Effector CD8-positive, alpha-beta T cell (primary cell): ENCODE measurements at places on chromosomes 16 and 17.

- DNase-seq: no peak
Observed at GRCh38 chr17:67602444-67602843, 115.3 kb upstream of the NOL11 start.

DNA sequence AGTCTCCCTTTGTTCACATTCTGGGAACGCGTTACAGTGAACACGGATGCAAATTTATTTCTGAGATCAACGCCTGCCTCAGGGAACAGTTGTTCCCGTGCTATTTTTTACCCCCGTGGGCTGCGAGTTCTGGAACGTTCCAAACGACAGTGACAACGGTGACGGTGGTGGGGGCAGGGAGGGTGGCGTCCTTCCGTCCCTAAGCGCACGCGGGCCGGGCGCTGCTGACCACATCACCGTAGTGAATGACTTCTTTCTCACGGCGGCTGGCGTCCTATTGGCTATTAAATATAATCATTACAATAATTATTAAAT lies 45.1 kb upstream of the SSTR5 start:
- DNase-seq: no peak

GRCh38 chr17:66268247-66268927 lies 34.0 kb upstream of the PRKCA start:
- no peak for DNase-seq

- no peak for DNase-seq
Observed at GRCh38 chr17:75418531-75418930, 13.1 kb upstream of the GRB2 start.

- DNase-seq: no peak
Observed at GRCh38 chr16:30356401-30357084, 1.4 kb upstream of the CD2BP2 start.

DNA sequence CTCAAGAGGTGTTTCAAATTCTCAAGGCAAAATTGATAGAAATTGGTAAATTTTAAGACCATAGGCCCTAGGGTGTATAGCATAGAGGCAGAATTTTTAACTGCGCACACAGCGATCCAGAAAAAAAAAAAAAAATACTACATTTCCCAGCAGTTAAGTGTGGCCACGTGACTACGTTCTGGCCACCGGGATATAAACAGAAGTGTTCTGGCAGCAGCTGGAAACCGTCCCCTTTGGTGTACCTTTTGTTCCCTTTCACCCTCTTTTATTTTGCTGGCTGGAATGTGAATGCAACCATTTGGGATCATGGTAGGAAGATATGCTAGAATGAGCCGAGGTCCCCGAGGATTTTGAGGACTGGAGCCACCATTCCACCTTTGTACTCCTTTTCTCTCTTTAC lies 52.7 kb upstream of the AKAP1 start:
- no peak for DNase-seq

- peak; percentile 71 for DNase-seq
Observed at GRCh38 chr17:77882481-77883212, 75.9 kb upstream of the TNRC6C start.

GRCh38 chr17:10048629-10049350 lies 143.7 kb upstream of the RCVRN start:
- no peak for DNase-seq

DNA sequence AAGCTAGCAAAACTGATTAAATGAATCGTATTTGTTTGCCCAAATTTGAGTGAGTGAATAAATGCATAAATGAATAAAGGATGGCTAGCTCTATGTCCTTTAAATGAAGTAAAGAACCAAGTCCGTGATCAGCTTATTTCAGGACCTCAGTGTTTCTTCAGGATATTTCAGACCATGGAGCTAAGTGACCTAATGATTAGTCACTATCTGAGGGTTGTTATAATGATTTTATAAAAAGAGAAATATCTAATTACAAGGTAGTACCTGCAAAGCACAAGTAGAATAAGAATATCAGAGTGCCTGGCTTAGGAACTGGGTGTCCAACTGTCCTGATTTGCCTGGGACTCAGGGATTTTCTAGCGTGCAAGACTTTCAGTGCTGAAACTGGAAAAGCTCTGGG lies 12.5 kb downstream of the KCNJ2 start:
- no peak for DNase-seq

DNA sequence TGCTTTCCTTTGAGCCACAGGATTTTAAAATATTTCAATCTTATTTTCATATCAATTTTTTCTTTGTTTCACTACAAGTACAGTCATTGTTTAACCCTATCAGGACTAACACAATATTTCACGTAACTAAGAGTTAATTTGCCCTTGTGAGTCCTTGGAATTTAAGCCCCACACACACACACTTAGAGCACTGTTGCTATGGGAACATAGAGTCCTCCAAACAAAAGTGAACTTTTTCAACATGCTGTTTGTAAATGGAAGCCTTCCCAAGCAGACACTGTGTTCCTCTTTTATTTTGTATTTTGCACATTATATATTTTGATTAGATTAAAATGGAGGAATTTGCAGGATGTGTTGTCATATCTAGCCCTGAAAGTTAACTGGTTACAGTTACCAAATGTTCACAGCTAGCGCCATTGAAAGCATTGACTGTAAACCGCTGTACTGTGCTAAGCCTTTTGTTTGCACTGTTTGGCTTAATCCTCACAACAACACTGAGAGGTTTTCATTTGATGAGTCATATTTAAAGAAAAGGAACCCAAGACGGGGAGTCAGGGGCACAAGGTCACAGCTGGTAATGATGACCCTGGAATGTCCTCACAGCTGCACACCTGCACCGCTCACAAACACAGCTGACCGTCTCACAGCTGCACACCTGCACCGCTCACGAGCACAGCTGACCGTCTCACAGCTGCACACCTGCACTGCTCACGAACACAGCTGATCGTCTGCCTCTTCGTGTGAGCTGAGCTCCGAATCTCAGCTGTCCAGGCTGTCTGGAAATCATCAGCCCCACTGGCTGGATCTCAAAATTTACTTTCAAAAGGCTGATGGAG lies 6.3 kb downstream of the HSBP1 start:
- no peak for DNase-seq

GRCh38 chr16:79714440-79714839 lies 113.9 kb upstream of the MAF start:
- DNase-seq: no peak

DNA sequence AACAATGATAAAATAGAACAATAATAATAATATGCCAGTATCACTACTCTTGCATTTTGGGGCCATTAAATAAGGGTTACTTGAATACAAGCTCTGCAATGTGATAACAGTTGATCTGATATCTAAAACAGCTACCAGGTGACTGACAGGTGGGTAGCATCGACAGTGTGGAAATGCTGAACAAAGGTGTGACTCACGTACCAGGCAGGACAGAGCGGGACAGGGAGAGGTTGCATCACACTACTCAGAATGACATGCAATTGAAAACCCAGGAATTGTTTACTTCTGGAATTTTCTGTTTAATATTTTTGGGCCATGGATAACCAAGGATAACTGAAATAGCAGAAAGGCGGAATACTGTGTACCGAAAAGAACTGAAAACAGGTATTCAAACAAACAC lies 15.8 kb upstream of the ZNF19 start:
- DNase-seq: no peak

GRCh38 chr17:42784811-42785592 lies 4.6 kb downstream of the WNK4 start:
- DNase-seq: no peak

- DNase-seq: no peak
Observed at GRCh38 chr17:81457917-81458555, 54.6 kb downstream of the ACTG1 start.

DNA sequence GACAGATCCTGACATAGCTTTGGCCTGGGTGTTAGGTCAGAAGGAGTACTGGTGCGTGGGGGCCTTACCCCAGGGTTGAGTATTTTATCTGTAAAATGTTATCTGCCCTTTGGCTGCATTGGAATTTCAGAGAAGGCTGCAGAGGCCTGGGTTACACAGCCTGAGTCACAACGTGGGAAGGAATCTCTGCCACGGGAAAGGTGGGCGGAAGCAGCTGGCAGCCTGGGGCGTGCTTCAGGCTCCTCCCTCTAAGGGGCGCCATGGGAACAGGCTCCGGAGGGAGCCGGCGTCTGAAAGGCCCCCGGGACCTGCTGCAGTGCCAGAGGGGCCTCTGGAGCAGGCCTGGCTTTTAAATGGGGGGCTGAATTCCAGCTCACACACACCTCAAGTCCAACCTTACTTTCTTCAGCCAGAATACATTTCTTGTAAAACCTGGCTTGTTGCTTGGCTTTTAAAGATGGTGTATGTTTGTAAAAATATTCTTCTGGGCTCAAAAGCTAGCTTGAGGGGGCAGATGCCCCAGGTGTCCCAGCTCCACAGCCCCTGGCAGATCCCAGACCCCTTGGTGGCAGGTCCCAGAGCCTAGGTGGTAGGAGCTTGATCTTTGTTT lies 142.2 kb downstream of the RAB11FIP4 start:
- DNase-seq: no peak

GRCh38 chr16:58509256-58510096 lies 5.8 kb upstream of the SETD6 start:
- no peak for DNase-seq

DNA sequence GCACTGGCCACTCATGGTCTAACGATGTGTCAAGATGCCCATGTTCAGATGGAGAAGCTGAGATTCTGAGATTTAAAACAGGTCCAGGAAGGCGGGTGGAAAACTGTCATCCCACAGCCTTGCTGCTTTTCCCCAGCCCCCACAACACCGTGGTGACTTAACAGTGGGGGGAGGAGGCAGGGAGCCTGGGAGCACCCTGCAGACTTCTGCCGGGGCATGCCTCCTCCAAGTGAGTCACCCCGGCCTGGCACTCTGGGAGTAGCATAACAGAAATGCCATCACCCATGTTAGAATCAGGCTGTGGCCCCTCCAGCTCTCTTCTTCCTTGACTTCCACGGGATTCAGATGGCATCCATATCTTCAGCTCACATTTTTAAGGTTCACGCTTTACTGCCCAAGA lies 164.8 kb downstream of the CBLN1 start:
- no peak for DNase-seq

DNA sequence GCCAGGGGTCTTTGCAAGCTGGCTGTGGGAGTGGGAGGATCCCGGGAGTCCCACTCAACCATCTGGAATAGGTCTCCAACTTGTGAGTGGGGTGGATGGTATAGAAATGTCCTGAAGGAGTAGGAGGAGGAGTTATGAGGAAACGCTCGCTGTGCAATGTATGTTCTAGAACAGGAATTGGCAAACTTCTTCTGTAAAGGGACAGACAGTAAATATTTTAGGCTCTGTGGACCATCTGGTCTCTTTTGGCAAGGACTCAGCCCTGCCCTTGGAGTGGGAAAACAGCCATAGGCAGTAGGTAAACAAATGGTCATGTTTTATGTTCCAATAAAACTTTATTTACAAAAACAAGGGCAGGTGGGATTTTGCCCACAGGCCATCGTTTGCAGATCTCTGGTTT lies 149.2 kb downstream of the NPIPB5 start:
- no peak for DNase-seq

GRCh38 chr16:57192720-57193486 lies 6.8 kb downstream of the RSPRY1 start:
- DNase-seq: no peak

- no peak for DNase-seq
Observed at GRCh38 chr17:42167807-42168206, 13.0 kb upstream of the RAB5C start.

GRCh38 chr17:68318103-68318991 lies 27.1 kb downstream of the ARSG start:
- no peak for DNase-seq

DNA sequence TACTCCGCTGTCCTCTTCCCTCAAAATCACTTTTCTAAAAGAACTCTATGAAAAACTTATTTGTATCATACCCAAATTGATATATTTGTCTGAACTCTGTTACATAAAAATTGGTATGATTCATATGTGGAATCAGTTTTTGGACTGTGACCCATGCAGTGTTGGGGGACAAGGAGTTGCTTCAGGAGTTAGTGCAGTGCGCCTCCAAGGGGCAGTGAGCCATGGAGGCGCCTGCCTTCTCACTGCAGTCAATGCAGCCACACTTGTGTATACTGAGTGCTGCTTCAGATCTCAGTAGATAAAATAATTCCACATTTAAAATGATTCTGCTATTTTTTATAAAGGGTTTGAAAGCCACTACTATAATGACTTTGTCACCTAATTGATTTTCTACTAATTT lies 32.5 kb downstream of the DGKE start:
- no peak for DNase-seq

GRCh38 chr17:1038459-1039122 lies 41.7 kb downstream of the TIMM22 start:
- no peak for DNase-seq

GRCh38 chr16:73321853-73322252 lies 273.9 kb upstream of the ZFHX3 start:
- DNase-seq: no peak

DNA sequence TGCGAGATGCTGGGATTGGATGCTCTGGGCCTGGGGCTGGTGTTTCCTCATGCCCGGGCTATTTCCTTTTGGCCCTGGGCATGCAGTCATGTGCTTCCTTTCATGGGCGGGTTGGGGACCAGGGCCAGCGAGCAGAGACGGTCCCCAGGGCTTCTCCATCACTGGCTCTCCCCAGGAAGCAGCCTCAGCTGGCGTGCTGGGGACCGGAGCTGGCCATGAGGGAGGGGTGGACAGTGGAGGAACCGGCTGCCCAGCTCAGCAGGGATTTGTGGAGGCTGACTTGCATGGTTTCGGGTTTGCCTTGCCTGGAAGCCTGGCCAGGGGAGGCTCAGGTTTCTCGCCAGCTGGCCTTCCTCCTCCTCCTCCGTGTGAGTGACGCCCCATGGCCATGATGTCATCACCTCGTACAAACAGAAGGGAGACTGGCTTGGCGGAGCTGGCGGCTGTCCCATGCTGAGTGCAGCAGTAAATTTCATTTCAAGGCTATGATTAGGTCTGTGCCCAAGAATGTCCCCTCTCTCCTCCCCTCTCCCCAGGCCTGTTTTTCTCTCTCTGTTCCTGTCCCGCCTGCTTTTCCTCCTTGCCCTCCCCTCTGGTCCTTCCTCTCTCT lies 8.9 kb upstream of the TIMP2 start:
- no peak for DNase-seq

GRCh38 chr16:26816266-26816665 lies 250.5 kb upstream of the C16orf82 start:
- no peak for DNase-seq

- no peak for DNase-seq
Observed at GRCh38 chr16:30600215-30600614, 10.0 kb downstream of the ZNF689 start.

DNA sequence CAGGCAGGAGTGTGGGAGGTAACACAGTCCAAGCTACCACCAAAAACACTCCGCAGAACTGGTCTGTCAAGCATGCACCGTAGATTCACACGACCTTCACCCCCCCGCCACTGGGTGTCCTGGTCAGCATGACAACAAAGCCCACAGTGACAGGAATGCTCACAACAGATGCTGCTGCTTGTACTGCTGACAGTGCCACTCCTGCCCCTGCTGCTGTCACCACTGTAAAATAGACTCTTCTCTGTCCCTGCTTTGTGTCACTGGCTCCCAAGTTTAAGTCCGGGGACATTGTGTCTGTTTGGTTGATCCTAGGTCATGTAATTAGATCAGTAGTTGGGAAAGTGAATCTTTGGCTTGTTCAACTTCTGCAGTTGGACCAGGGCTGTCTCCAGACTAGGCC lies 7.0 kb upstream of the ODF4 start:
- no peak for DNase-seq

DNA sequence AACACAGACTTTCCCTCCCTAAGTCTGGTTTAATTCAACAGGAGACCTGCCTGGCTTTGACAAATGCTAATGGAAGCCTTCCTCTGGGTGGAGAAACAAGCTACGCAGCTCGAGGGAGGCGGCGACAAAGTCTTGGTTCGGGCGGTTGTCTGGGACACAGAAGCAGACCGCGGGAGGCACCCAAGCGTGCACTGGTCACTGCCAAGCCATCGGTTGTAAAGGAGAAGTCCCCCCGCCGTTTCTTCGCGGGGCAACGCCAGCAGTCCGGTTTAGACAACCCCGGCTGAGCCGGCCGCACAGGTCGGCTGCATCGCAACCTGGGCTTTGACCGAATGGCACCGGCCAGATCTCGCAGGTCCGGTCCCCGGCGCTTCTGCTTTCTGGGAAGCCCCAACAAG lies 586 bp downstream of the GLYR1 start:
- no peak for DNase-seq
